ENCODE measurements at places on chromosomes 11 and 22.

GRCh38 chr11:71223081-71223405, 29.3 kb downstream of the SHANK2 start:
- DNase-seq = no peak

DNA sequence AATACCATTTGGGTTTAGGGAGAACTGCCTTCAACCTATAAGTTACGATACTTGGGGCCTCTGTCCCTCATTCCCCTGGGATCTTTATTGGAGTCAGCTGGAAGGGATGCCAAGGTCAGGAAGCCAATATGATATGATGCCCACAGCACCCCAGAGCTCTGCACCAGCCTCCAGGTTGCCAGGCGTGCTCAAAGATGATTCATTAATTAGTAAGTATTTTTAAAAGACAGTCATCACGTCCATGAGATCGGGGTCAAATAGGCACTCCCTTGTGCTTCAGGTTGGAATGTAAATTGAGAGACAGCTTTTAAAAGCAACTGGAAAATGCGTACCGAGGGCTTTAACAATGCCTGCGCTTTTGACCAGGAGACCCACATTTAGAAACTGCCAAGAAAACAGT, 57.0 kb upstream of the CD5 start:
- DNase-seq = no peak

GRCh38 chr22:28012832-28013460, 93.9 kb upstream of the PITPNB start:
- no peak for DNase-seq

DNA sequence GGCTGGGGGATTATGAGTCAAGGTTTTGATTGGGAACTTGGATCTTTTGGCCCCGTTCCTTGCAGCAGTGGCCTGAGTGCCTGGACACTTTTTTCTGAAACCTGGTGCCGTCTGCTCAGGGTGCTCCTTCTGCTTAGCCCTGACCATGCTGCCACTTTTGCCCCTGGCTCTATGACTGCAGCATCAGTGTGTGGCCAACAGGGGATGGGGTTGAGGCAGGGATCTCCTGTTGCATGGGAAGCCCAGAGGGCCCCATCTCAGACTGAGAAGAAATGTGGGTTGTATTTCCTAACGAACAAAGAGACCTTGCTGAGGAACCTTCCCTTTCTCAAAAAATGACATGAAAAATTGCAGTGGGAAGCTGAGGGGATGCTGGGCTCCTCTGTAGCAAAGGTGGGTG, 18.7 kb downstream of the POU2F3 start:
- no peak for DNase-seq

DNA sequence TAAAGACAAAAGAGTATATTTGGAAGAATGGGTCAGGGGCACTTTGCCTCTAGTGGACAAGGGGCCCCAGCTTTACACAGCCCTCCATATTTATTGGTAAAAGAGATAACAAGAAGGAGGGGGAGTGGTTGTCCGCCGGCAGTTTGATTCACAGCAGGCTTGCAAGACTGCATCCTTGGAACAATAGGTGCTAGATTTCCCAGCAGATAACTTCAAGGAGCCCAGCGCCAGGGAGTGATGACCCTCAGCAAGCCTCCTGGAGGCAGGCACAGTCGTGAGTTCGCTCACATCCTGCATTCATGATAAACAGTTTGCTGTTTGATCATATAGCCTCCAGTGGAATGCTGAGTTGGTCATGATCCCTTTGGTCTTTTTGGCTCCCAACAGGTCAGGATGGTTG, 67.8 kb upstream of the INCENP start:
- no peak for DNase-seq
